ENCODE measurements at places on chromosomes 12 and 14.

DNA sequence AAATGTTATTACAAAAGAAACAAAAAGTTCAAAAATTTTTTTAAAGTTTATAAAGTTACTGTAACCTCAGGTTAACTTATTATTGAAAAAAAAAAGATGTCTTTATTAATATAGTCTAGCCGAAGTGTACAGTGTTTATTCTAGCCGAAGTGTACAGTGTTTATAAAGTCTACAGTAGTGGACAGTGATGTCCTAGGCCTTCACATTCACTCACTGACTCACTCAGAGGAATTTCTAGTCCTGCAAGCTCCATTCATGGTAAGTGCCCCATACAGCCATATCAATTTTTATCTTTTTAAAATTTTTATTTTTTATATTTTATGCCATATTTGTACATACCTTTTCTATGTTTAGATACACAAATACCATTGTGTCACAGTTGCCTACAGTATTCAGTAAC is 10.4 kb downstream of the ATG2B start:
- H3K27me3 ChIP-seq = no peaks in the 10 kb centered on the region
- no peak for DNase-seq

DNA sequence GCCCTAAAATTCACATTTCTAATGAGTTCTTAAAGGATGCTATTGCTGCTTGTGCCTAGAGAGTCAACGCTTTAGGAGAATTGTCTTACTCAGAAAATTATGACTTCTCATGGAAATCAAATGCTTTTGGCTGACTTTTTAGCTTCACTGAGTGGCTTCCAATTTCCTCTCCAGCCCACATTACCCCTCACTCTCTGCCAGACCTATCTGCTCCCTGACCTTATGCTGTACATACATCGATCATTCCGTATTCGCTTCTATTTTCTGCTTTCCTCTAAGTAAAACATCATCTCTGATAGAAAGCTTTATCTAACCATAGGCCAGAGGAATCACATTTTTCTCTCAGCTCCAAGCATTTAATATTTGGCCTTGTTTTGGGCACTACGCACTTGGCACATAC is 12.5 kb upstream of the SMCO3 start:
- no peak for DNase-seq
- no peaks in the 10 kb centered on the region for H3K27me3 ChIP-seq
- no peaks in the 10 kb centered on the region for H3K4me1 ChIP-seq
- H3K36me3 ChIP-seq = no peaks in the 10 kb centered on the region
- H3K4me3 ChIP-seq = no peak overlapping the region

- H3K4me1 ChIP-seq = no peaks in the 10 kb centered on the region
- DNase-seq = peak; percentile 26
- H3K36me3 ChIP-seq = no peaks in the 10 kb centered on the region
- peak within 1 kb of the TSS; percentile 64 for H3K27ac ChIP-seq
Measured at GRCh38 chr12:39619660-39620433, at the start of gene ABCD2. ABCD2 (minus strand) TSS chr12:39619803; CDS start chr12:39619615, 188 bp downstream.

DNA sequence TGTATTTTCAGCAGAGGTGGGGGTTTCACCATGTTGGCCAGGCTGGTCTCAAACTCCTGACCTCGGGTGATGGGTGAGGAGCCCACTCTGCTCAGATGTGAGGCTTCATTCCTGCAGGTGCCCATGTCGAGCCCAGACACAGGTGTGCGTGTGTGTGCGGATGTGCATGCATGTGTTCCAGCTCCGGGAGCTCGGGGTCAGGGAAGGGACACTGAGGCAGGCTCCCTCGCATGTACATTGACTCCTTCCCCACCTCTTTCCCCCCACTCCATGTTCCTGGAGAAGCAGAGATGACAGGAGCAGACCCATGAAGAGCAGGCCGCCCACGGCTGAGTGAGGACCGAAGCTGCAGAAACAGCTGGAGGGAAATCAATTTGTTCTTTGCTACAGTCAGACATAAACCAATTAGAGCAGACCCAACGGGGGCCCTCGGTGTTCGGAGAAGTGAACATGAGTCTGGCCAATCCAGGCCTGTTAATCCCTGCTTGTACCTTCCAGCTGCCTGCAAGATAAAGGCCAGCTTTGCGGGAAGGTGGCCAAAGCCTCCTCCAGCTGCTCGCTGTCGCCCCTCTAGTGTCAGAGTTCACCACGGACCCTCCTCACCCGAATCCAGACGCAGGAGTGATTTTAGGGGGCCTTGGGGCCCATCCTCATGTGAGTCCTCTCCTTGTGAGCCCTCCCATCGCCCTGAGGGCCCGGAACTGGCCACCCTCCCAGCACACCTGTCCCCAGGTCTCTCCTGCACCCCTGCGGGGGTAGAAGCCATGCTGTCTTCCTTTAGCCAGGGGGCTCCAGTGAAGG is 321.0 kb upstream of the RTL1 start:
- no peak overlapping the region for H3K27ac ChIP-seq
- H3K27me3 ChIP-seq = no peaks in the 10 kb centered on the region
- no peaks in the 10 kb centered on the region for H3K4me1 ChIP-seq

GRCh38 chr12:24408305-24408704 is 458.8 kb upstream of the SOX5 start:
- H3K27me3 ChIP-seq = no peaks in the 10 kb centered on the region
- no peaks in the 10 kb centered on the region for H3K4me1 ChIP-seq
- H3K4me3 ChIP-seq = no peak overlapping the region
- no peaks in the 10 kb centered on the region for H3K36me3 ChIP-seq
- no peak for DNase-seq

Measured in breast epithelium (tissue), 4 donors.